Glutamatergic neuron (in vitro differentiated cells): ENCODE measurements at places on chromosomes 5 and 9.

DNA sequence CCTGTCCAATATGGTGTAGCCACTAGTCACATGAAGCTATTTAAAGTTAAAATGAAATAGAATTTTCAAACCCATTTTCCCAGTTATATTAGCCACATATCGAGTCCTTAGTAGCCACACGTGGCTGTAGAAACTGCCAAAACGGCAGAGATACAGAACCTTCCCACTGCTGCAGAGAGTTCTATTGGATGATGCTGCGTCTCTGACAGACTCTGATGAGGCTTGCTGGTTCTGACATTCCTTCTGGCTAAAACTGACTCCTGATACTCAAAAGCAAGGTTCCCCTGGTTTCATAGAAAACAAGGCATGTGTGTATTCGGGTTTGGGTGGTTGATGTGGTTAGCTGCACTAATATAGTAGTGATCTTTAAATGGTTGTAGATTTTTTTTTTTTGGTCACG, 91.5 kb downstream of the TLE4 start:
- DNase-seq = no peak

DNA sequence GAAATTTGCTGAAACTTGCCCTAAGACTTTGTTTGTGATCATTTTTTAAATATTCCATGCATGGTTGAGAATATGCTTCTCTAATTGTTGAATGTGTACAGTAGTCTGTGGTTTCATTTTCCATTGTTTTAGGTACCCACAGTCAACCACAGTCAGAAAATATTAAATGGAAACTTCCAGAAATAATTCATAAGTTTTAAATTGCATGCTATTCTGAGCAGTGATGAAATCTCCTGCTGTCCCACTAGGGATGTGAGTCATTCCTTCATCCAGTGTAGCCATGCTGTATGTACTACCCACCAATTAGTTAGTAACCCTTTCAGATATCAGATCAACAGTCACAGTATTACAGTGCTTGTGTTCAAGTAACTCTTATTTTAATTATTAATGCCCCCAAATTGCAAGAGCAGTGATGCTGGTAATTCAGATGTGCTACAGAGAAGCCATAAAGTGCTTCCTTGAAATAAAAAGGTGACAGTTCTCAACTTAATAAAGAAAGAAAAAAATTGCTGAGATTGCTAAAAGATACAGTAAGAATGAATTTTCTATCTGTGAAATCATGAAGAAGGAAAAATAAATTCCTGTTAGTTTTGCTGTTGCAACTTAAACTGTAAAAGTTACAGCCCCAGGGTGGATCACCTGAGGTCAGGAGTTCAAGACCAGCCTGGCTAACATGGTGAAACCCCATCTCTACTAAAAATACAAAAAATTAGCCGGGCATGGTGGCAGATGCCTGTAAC, 79.9 kb upstream of the FBXL17 start:
- DNase-seq = no peak

DNA sequence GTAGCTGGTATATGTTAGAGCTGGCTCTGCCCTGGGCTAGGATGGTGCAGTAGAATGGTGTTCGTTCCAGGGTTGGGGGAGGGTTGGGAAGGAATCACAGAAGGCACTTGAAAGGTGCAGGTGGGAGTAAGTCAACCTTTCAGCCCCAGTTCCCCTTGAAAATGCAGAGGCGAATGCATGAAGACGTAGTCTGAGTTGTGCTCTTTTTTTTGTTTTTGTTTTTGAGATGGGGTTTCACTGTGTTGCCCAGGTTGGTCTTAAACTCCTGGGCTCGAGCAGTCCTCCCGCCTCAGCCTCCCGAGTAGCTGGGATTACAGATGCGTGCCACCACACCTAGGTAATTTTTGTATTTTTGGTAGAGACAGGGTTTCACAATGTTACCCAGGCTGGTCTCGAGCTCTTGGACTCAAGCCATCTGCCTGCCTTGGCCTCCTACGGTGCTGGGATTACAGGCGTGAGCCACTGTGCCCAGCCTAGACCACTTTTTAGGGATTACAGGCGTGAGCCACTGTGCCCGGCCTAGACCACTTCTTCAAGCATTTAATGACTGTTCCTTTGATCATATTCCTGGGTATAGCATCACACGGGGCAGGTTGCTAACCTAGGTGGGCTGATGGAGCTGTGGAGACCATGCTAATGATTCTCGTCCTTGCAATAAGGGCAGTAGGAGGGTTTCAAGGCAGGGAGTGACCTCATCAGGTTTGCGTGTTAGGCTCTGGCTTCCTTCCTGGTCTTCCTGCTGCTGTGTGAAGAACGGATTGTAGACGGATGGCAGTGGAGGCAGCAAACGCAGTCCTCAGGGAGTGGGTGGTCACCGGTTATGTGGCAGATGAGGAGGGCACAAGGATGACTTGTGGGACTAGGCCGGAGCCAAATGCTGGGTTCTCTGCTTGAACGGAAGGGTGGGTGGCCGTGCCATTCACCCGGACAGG, 13.7 kb downstream of the EHMT1 start:
- no peak for DNase-seq

DNA sequence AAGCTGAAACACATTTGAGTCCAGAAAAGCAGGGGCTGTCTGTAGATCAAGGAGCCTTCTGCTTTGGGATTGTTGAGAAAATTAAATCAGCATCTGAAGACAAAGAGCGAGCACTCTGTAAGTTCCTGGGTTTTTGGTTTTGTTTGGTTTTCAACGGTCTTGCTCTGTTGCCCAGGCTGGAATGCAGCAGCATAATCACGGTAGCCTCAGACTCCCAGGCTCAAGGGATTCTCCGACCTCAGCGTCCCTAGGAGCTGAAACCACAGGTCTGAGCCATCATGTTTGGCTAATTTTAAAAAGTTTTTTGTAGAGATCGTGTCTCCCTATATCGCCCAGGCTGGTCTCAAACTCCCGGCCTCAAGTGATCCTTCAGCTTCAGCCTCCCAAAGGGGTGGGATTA, 266.5 kb upstream of the ADAMTS16 start:
- DNase-seq = no peak

- no peak for DNase-seq
Observed at GRCh38 chr9:134943836-134944235, 26.1 kb upstream of the FCN1 start.
